Activated CD8-positive, alpha-beta memory T cell treated with anti-CD3 and anti-CD28 coated beads, Interleukin-2, amount 50 U/mL, for 48 hours (primary cell): ENCODE measurements at places on chromosomes 3 and 15.

DNA sequence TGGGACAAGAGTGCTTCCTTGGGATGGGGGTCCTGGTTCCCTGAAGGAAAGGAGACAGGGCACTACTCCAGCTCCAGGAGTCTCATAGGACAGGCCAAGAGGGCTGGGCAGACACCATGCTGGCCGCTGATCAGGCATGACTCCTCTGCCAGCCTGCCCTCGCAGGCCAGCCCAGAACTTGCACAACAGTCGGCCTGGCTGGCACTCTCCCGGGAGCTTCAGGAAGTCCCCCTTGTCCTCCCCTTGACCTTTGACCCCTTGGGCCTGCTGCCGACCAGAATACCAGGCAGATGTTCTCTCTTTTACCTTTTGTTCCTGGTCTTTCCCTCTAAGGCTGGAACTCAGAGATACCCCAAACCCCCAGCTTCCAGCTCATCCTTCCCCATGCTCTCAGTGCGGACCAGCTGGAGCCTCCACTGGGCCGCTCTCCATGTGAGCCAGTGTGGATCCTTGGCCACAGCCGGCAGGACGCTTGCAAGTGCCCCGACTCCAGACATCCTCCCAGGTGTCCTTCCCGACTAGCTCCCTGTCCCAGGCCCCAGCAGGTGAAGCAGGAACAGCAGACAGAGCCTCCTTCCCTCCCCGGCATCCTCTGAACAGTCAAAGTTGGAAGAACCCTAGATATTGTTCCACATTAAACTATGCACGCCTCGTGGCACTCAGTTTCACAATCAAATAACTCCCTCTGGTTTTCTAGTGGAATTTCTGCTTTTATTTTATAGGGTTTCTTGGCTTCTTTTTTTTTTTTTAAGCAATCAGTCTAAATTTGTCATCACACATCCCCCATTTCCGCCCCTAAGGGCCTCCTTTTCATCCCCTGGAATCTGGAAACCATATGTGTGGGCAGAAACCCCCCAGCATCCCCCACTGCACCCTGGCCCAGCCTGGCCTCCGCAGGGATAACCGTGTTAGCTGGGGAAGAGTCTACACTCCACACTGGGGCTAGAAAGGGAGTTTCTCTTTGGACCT is 15.7 kb downstream of the VPS18 start:
- no peak for DNase-seq

GRCh38 chr3:31959951-31960792 is 20.9 kb downstream of the OSBPL10 start:
- no peak for DNase-seq

GRCh38 chr3:174700736-174701135 is 158.4 kb upstream of the NAALADL2 start:
- no peak for DNase-seq

- DNase-seq: no peak
Measured at GRCh38 chr3:194935061-194935460, 249.4 kb downstream of the FAM43A start.

DNA sequence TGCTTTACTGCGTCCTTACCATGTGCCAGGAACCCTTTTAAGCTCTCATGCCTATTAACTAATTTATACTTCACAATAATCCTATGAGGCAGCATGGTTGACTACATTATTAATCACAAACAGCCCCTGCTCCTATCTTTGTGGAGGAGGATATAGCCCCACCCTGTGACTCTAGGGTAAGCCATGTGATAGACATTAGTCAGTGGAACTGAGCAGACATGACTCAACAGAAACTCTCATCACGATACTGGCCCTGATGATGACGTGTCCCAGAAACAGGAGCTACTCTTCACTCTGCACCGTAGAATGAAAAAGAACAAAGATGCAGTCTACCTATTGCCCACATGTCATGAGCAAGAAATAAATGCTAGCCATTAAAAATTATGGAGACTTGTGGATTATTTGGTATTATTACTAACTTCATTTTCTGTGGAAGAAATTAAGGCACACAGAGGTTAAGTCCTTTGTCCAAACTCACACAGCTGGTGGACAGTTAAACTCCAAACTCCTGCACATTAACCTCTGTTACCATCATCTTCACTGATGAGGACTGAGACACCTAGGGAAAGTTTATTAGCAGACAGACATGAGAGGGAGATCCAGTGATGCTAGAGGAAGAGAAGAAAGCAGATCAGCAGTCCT is 51.2 kb downstream of the CFAP20DC start:
- DNase-seq: no peak
